Neural crest cell (in vitro differentiated cells): ENCODE measurements at places on chromosomes 3 and 15. TPM values are rescaled to one million over a fixed set of nuclear protein-coding genes. Genes with fewer than 3 reads are reported as not detected.

DNA sequence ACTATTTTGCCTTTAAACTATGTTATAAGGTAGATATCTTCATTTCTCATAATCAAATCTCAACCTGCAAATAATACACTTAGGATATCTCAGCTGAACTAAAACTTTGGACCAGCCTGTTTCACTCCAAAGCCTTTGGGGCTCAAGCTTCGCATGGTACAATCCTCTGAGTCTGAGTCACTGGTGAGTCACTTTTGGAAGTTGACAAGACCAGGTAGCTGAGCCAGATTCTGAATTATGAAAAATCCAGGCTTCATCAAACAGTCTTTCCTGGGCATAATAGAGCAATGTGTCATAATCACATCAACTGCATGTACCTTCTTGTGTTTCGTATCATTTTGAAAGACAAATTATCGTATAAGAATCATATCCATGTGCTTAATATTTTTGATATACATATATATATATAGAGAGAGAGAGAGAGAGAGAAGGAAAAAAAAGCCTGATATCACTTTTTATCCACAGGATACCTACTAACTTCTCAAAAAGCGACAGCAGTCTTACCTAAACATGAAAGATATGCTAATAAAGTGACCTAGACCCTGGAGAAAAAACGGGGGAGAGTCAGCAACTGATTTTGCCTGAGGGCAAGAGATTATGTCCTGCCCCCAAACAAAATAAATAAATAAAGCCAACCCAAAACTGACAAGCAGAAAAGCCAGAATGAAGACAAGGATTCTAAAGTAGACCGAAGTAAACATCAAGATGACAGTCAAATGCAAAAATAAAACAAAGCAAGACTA is 263.9 kb upstream of the TGFBR2 start:
- no peak for DNase-seq
- H3K36me3 ChIP-seq, result no peaks in the 10 kb centered on the region
- no peak overlapping the region for H3K4me3 ChIP-seq
- no peak overlapping the region for H3K27ac ChIP-seq

DNA sequence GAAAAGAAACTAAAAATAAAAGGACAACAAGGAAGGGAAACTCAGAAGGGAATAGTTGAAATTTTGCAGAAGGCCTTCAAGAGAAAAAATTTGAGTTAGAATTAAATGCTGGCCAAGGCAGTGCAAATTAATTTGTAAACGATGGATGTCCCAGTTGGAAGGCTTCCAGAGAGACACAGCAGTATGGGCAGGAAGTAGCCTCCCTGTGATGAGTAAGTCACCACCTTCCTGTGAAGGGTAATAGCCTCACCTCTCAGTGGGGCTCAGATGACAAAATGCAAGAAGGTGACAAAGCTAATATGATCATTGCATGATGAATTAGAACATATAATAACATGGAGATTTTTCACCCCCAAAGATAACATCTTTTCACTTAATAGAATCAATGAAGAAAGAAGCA is 27.3 kb upstream of the TMCO5A start:
- no peaks in the 10 kb centered on the region for H3K4me1 ChIP-seq
- H3K27ac ChIP-seq, result no peak overlapping the region
- no peaks in the 10 kb centered on the region for H3K36me3 ChIP-seq

The RYR3 gene
- 1.5 and 2.2 TPM in 2 replicates for total RNA-seq

DNA sequence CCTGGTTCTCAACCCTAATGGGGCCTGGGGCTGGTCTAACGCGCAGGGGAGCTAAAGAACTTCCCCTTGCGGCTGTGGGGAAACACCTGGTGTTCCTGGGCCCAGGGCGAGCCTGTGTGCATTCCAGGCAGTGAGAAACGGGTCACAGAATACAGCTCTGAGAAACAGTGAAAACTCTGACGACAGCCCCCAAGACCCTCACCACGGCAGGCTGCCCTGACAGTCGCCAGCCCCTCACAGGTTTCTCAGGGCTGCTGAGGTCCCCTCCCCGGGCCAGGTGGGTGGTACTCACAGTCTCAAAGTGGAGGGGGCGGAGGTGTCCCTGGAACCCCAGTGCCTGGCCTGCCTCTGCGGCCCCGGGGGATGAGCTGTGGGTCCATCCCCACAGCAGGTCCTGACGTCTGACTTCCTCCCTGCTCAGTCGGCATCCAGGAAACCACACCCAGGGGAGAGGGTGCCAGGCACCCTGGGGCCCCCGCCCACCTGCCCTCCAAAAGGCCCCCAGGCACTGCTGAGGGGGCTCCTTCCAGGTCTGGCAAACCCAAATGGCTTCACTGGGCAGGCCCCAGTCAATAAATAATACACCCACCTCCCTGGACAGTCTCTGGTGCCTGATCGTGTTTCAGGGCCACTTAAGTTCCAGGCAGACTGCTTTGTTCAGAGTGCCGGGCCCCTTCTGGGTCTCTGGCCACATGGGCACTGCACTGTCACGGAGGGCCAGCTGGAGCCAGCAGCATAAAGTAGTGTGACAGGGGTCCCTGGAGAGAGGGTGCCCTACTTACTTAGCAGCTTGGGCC is 57.7 kb downstream of the IQSEC1 start:
- peaks cover 26% of the 10 kb centered on the region for H3K4me1 ChIP-seq
- H3K27me3 ChIP-seq, result no peaks in the 10 kb centered on the region
- DNase-seq, result no peak

- H3K27me3 ChIP-seq, result peaks cover 21% of the 10 kb centered on the region
- DNase-seq, result no peak
- peaks cover 11% of the 10 kb centered on the region for H3K4me1 ChIP-seq
These were observed 232.8 kb upstream of the BHLHE40 start for GRCh38 chr3:4746241-4746958.

The EFCAB12 gene
- 3.1 and 4.0 TPM in 2 replicates for total RNA-seq

The CKMT1A gene
- 4.9 and 5.3 TPM in 2 replicates for total RNA-seq

DNA sequence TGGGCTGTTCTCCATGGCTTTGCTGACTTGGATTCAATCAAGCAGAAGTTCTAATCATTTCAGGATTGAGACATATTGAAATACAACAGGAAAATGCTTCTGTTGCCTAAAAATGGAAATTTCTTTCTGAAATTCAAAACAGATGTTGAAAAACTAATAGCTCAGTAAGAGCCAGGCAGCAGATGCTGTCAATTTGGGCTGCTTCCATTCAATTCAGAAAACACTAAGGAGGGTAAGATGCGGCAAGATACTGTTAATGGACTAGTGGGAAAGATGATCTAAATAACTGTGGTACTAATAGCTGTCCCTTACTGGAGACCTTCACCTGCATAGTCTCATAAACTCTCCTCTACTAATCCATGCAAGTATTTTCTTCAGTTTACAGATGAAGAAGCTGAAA is 53.5 kb downstream of the DGKG start:
- peaks cover 20% of the 10 kb centered on the region for H3K27me3 ChIP-seq
- no peak overlapping the region for H3K27ac ChIP-seq
- DNase-seq, result no peak
- H3K36me3 ChIP-seq, result no peaks in the 10 kb centered on the region
- H3K4me1 ChIP-seq, result no peaks in the 10 kb centered on the region
- no peak overlapping the region for H3K4me3 ChIP-seq

DNA sequence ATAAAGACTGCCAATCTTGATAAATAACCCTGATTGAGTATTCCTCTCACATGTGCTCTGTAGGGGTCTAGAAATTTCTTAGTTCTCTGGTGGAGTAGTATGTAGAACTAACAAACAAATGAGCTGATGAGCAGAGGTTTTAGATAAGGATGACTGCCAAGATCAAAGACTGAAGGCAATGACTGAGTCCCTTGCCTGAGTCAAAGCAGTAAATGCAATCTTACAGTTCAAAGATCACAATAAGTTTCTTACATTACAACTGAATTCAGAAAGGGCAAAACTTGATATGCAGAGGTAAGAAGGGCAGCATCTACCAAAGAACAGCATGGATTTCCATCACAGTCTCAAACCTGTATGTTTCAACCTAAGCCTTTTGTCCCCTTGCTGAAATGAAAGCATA is 172.2 kb upstream of the POU1F1 start:
- H3K4me3 ChIP-seq, result no peak overlapping the region
- H3K4me1 ChIP-seq, result no peaks in the 10 kb centered on the region
- H3K36me3 ChIP-seq, result no peaks in the 10 kb centered on the region
- DNase-seq, result no peak
- no peaks in the 10 kb centered on the region for H3K27me3 ChIP-seq

- no peak overlapping the region for H3K4me3 ChIP-seq
- H3K36me3 ChIP-seq, result no peaks in the 10 kb centered on the region
- no peaks in the 10 kb centered on the region for H3K4me1 ChIP-seq
- H3K27me3 ChIP-seq, result peaks cover 28% of the 10 kb centered on the region
These were observed 60.7 kb downstream of the RPL22L1 start for GRCh38 chr3:170809007-170809974.

DNA sequence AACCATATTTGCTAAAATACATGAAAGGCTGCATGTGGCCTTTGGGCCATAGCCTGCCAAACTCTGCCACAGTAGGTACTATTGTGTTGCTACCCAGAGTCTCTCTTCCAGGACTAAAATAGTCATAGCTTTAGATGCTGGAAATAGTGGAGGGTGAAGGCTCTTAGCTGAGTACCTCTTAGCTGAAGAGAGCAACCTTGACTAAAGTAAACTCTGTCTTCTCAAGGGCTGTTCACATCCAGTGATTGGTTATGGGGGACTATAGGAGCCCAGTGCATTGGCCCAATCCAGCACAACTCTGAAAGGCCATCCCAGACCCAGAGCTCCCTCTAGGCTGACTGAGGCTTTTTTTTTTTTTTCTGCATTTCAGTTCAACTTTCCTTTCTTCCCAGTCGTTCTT is 117.8 kb upstream of the ACP3 start:
- no peak for DNase-seq
- H3K27me3 ChIP-seq, result peaks cover 4% of the 10 kb centered on the region
- no peaks in the 10 kb centered on the region for H3K4me1 ChIP-seq
- no peak overlapping the region for H3K4me3 ChIP-seq
- no peak overlapping the region for H3K27ac ChIP-seq

The TFRC gene
- 81.2 and 84.4 TPM in 2 replicates for total RNA-seq

The TM6SF1 gene
- total RNA-seq, result 0.16 and 0.25 TPM in 2 replicates

- DNase-seq, result no peak
- no peak overlapping the region for H3K4me3 ChIP-seq
- H3K4me1 ChIP-seq, result peaks cover 7% of the 10 kb centered on the region
- no peaks in the 10 kb centered on the region for H3K27me3 ChIP-seq
These were observed 179.1 kb downstream of the THSD4 start for GRCh38 chr15:71294251-71294910.

The HES1 gene
- total RNA-seq, result 32.6 and 36.2 TPM in 2 replicates

The ENTPD3 gene
- not detected in 2 replicates for total RNA-seq

DNA sequence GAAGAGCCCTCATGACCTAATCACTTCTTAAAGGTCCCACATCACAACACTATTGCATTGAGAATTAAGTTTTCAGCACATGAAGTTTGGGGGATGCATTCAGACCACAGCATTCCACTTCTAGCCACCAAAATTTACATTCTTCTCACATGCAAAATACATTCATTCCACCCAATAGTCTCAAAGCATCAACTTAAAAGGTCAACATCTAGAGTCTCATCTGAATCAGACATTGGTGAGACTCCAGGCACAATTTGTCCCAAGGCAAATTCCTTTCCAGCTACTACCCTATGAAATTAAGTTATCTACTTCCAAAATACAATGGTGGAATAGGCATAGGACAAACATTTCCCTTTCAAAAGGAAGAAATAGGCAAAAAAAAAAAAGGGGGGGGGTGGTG is 64.9 kb downstream of the PLSCR2 start:
- H3K36me3 ChIP-seq, result no peaks in the 10 kb centered on the region
- no peak overlapping the region for H3K27ac ChIP-seq
- H3K4me3 ChIP-seq, result no peak overlapping the region
- no peaks in the 10 kb centered on the region for H3K4me1 ChIP-seq
- DNase-seq, result no peak
